ENCODE measurements at places on chromosomes 11 and 22.

DNA sequence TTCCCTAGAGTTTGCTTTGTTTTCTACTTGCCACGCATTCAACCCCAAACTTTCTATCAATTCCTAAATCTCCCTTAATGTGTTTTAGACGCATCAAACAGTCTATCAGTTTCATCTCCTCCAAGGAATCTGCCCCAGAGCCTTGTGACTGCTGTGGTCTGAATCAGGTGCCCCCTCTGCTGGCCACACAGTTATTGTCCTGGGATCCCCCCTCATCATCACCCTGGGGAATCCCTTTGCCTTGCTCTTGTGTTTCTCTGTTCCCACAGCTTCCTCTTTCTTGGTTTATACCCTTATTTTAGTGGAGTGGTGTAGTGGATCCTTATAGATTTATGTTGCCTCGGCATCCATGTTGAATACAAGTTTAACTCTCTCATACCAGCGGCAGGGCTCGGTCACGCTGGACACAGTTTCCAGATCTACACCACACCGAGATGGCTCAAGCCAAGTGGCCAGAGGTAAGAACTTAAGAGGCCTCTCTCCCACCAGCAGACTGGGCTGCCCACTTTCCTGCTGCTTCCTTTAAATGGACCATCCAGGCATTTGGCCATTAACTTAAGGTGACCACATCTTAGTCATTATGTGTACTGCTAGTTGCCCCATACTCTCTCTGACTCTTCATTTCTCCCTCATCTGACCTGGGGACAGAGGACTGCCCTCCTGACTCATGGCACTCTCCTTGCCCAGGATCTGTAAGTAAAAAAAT, 8.2 kb downstream of the UPB1 start:
- no peak for DNase-seq

- no peak for DNase-seq
Measured at GRCh38 chr11:61609000-61609979, 28.4 kb upstream of the SYT7 start.

GRCh38 chr11:2519862-2520735, 75.3 kb downstream of the KCNQ1 start:
- no peak for DNase-seq

DNA sequence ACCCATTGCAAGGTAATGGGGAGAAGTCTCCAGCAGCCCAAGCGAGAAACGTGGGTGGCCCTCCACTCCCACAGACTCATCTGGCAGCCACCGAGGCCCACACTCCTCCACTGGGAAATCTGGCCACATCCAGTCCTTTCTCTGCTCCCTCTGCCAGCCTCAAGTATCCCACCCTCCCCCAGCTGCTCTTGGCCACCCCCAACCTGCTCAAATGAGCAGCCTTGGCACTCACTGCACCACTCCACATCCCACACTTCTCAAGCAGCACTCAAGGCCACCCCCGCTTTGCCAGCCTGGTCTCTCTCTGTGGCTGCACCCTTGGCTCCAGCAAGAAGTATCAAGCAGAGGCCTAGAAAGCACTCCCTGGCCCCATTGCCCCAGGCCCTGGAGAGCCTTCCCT, 28.2 kb downstream of the SLC22A12 start:
- DNase-seq, result no peak

- no peak for DNase-seq
Measured at GRCh38 chr11:12769834-12770345, 95.7 kb downstream of the TEAD1 start.

DNA sequence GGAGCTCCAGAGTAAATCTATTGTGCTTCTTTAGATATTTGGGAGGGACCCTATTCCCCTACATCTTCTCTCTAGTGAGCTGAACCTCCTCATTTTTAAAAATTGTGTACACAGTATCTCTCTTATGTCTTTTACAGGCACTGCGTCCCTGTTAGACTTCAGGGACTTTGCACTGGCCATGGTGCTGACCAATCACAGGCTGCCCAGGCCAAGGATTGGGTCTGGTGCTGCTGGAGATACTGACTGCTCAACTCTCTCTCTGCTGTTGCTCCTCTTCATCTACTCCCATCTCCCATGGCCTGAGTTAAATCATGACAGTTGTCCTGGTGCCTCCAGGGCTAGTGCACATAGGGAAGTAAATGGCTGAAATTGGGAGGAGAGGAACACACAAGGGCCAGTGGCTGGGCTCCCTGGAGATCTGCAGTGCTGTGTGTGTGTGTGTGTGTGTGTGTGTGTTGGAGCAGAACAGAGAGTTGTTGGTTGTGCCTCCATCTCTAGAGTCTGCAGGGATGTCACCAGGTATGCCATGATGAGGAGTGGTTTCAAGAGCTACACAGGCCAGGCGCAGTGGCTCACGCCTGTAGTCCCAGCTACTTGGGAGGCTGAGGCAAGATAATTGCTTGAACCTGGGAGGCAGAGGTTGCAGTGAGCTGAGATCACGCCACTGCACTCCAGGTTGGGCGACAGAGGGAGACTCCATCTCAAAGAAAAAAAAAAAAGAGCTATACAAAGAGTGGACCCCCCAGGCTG, 155.3 kb downstream of the ST3GAL4 start:
- DNase-seq, result no peak

- DNase-seq, result no peak
Measured at GRCh38 chr11:119175493-119176077, 7.1 kb downstream of the NLRX1 start.

- no peak for DNase-seq
Measured at GRCh38 chr11:115848611-115849010, 344.4 kb upstream of the CADM1 start.
